ENCODE measurements at places on chromosomes 1 and 21.
A peak's percentile ranks its signal among the peaks of the same experiment; 100 is the strongest.

- no peak for DNase-seq
- no peaks in the 10 kb centered on the region for H3K36me3 ChIP-seq
- no peaks in the 10 kb centered on the region for H3K4me1 ChIP-seq
- H3K4me3 ChIP-seq: no peak overlapping the region
- H3K27me3 ChIP-seq: no peaks in the 10 kb centered on the region
Measured at GRCh38 chr1:17875882-17876280, 120.7 kb downstream of the ACTL8 start.

GRCh38 chr1:206886831-206887230, 10.4 kb upstream of the IL24 start:
- H3K27me3 ChIP-seq: no peaks in the 10 kb centered on the region
- H3K36me3 ChIP-seq: no peaks in the 10 kb centered on the region
- H3K4me1 ChIP-seq: no peaks in the 10 kb centered on the region

DNA sequence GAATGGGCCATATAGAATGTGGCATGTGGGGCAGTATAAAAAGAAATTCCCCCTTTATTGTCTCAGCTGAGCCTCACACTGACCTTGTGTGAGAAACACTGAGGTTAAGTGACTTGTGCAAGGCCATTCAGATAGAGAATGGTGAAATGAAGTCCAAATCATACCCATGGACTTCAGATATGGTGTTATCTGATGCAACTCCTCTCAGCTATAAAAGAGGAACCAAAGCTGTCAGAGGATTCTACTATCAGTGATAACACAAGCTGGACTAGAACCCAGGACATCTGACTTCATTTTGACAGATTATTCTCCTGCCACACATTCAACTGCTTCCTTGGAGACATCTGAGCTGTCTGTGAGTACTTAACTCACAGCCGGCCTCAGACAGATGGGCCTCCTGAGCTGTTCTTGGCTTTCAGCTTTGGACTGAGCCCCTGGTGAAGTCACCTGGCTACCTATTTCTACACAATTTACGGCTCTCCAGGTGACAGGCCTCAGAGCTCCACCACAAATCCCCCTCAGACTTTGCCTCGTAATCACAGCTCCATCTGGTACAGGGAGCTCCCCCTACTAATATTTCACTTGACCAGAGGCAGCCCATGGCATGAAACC, 104.6 kb downstream of the PLXNA2 start:
- no peaks in the 10 kb centered on the region for H3K27me3 ChIP-seq
- H3K36me3 ChIP-seq: no peaks in the 10 kb centered on the region
- H3K4me3 ChIP-seq: no peak overlapping the region
- peaks cover 6% of the 10 kb centered on the region for H3K4me1 ChIP-seq

- no peaks in the 10 kb centered on the region for H3K27me3 ChIP-seq
- DNase-seq: no peak
- H3K4me1 ChIP-seq: no peaks in the 10 kb centered on the region
- no peak within 1 kb of the TSS for H3K4me3 ChIP-seq
Measured at GRCh38 chr1:20290624-20291597, at the start of gene VWA5B1. Gene VWA5B1 (plus strand): TSS chr1:20290875. CDS start chr1:20310602, 19,727 bp downstream.

- no peak for DNase-seq
- H3K27ac ChIP-seq: peak overlapping the region; percentile 93
- no peaks in the 10 kb centered on the region for H3K36me3 ChIP-seq
- H3K27me3 ChIP-seq: no peaks in the 10 kb centered on the region
- H3K4me1 ChIP-seq: peaks cover 12% of the 10 kb centered on the region
- peak overlapping the region; percentile 89 for H3K4me3 ChIP-seq
Measured at GRCh38 chr1:35556484-35557117, 602 bp downstream of the KIAA0319L start.

GRCh38 chr1:47059376-47059775, 7.7 kb upstream of the CYP4Z1 start:
- H3K4me1 ChIP-seq: no peaks in the 10 kb centered on the region
- no peaks in the 10 kb centered on the region for H3K27me3 ChIP-seq
- no peaks in the 10 kb centered on the region for H3K36me3 ChIP-seq
- no peak overlapping the region for H3K27ac ChIP-seq

GRCh38 chr1:16019644-16020277, 1.9 kb upstream of the HSPB7 start:
- H3K4me1 ChIP-seq: no peaks in the 10 kb centered on the region
- no peaks in the 10 kb centered on the region for H3K27me3 ChIP-seq
- no peak overlapping the region for H3K4me3 ChIP-seq
- H3K27ac ChIP-seq: peak overlapping the region; percentile 22
- H3K36me3 ChIP-seq: no peaks in the 10 kb centered on the region

DNA sequence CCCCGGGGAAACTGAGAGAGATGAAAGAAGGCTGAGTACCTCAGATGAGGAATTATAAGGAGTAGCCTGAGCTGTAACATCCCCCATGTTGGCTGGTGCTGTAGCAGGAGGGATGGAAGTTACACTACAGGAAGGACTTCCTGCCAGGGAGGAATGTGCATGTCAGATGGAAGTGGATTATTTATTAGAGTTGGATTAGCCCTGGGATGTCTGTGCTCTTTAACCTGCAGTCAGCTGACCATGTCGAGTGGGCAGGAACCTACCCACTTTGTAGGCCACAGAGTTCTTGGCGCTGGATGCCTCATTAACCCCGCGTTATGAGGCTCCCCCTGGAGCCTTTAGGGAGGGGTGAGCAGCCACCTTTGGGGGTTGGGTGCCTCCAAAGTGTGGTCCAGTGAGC, 757 bp upstream of the SEMA4A start:
- DNase-seq: no peak
- H3K4me3 ChIP-seq: no peak overlapping the region
- H3K4me1 ChIP-seq: no peaks in the 10 kb centered on the region
- no peak overlapping the region for H3K27ac ChIP-seq
- no peaks in the 10 kb centered on the region for H3K36me3 ChIP-seq
- H3K27me3 ChIP-seq: no peaks in the 10 kb centered on the region

DNA sequence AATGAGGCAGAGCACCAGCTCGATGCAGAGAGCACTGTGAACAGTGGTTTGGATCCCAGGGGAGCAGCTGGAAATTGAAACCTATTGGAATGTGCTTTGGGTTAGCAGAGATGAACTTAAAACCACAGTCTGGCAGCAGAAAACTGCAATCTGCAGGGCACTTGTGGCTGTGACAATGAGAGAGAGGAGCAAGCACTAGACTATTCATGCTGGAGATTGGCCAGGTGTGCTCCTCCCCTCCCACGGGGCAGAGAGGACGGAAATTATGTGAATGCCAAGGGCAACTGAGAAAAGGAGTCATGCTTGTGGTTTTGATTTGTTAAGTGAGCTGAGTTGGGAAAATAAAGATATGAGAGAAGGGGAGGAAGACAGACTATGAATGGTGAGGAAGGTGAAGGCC, 38.1 kb downstream of the HSD3B2 start:
- no peaks in the 10 kb centered on the region for H3K27me3 ChIP-seq
- no peaks in the 10 kb centered on the region for H3K36me3 ChIP-seq
- H3K27ac ChIP-seq: no peak overlapping the region
- no peak for DNase-seq
- no peak overlapping the region for H3K4me3 ChIP-seq
- H3K4me1 ChIP-seq: no peaks in the 10 kb centered on the region

- H3K4me1 ChIP-seq: no peaks in the 10 kb centered on the region
- H3K27me3 ChIP-seq: no peaks in the 10 kb centered on the region
- H3K36me3 ChIP-seq: no peaks in the 10 kb centered on the region
- H3K4me3 ChIP-seq: no peak overlapping the region
- DNase-seq: no peak
- no peak overlapping the region for H3K27ac ChIP-seq
Measured at GRCh38 chr1:223429821-223430220, 36.6 kb downstream of the CCDC185 start.

DNA sequence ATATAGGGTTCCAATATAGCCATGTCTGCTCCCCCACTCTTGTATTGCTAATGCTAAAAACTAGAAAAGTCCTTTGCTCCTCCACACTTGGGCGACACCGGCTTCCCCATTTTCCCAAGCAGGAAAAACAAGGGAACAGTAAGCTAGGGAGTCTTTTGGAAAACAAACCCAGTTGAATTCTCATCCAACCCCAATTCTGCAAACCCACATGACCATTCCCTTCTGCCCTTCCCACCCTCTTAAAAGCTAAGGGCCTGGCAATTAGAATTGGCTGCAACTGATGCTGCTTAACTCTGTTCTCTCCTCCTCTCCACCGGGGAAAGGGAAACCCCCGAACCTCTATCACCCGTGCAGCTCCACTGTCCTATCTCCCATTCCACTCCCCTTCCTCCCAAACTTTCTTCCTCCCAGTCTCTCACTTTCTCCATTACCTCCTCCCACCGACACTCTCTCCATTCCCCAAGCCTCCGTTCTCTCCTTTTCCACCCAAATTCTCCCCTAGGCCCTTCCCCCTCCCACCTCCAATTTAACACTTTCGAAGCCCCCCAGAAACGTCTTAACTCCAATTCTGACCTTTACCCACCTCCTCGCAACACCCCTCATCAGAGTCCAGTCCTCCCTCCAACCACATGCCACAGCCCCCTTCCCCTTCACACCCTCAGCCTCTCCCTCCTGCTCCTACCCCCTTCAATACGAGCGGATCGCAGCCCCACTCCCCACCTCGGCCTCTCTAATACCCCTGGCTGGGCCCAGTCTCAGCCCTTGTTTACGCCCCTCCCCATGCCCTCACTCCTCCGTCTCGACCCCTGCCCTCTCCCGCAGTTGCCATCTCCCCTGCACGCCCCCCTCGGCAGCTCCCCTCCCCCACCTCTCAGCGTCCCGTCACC, 701 bp downstream of the DEDD start:
- no peaks in the 10 kb centered on the region for H3K4me1 ChIP-seq
- H3K27me3 ChIP-seq: no peaks in the 10 kb centered on the region
- no peak for DNase-seq

GRCh38 chr1:199861020-199861795, 166.3 kb upstream of the NR5A2 start:
- H3K27ac ChIP-seq: no peak overlapping the region
- no peaks in the 10 kb centered on the region for H3K27me3 ChIP-seq
- no peaks in the 10 kb centered on the region for H3K36me3 ChIP-seq
- no peak for DNase-seq
- H3K4me1 ChIP-seq: peaks cover 14% of the 10 kb centered on the region
- H3K4me3 ChIP-seq: no peak overlapping the region

GRCh38 chr1:210620867-210621488, 292.3 kb downstream of the HHAT start:
- no peak overlapping the region for H3K4me3 ChIP-seq
- H3K27ac ChIP-seq: no peak overlapping the region
- H3K27me3 ChIP-seq: no peaks in the 10 kb centered on the region
- DNase-seq: no peak

GRCh38 chr1:235075777-235076308, 52.8 kb downstream of the TOMM20 start:
- peak; percentile 42 for DNase-seq
- no peaks in the 10 kb centered on the region for H3K36me3 ChIP-seq
- no peak overlapping the region for H3K4me3 ChIP-seq
- H3K27me3 ChIP-seq: no peaks in the 10 kb centered on the region
- peak overlapping the region; percentile 89 for H3K27ac ChIP-seq

DNA sequence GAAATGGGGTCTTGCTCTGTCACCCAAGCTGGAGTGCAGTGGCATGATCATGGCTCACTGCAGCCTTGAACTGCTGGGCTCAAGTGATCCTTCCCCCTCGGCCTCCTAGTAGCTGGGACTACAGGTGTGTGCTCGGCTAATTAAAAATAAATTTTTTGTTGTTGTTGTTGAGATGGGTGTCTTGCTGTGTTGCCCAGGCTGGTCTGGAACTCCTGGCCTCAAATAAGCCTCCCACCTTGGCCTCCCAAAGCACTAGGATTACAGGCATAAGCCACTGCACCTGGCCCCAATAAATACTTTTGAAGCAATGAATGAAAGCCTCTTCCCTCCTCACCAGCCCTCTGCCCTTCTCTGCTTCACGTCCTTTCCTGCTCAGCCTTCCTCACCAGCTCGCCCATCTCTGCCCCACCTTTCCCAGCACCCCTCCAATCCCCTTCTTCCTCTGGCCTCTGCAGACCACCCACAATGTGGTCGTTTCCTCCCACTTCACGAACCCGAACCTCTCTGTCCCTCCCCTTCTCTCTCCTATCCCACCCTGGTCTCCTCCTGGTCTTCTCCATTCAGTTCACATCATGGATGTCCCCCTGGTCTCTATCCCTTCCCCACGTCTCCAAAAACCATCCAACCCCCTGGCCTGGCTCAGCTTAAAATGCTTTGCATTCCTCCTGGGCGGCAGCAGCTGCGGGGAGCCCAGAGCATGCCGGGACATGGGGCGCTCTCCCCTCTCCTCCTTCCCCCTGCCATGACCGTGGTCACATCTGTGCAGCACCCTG, 38.4 kb downstream of the RAP1GAP start:
- peak overlapping the region; percentile 49 for H3K27ac ChIP-seq
- H3K27me3 ChIP-seq: no peaks in the 10 kb centered on the region
- peaks cover 19% of the 10 kb centered on the region for H3K4me1 ChIP-seq
- no peak for DNase-seq
- H3K4me3 ChIP-seq: no peak overlapping the region

DNA sequence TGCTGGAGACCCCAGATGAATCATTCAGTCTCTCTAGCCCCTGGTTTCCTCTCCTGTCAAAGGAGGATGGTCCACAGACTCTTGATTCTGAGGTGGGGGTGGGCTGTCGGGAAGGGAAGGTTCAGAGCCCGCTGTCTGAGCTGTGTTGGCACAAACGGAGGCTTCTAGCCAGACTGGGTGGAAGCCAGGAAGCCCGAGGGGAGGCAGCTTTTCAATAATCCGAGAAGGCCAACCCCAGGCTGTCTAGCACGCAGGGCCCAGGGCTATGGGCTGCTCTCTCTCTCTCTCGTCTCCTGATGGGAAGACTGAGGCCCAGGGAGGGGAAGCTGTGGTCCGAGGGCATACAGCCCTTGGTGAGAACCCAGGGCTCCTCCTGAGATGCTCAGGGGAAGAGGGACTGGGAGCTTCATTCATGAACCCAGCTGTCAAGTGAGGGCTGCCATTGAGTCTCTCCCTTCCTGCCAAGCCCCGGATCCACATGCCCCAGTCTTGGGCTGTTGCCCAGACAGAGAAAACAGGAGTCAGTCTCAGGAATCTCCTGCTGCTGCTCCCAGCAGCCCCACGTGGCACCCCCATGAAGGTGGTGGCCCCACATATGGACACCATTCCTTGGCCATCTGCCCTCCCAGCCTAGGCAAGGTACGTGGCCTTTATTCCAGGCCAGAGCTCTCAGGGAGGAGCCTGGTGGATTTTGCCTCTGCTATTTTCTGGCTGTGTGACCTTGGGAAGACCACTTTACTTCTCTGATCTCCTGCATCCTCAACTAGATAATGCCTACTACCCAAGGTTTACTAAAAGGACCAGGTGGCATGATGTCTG, 44.4 kb downstream of the RAP1GAP start:
- no peak for DNase-seq
- peaks cover 15% of the 10 kb centered on the region for H3K4me1 ChIP-seq
- no peaks in the 10 kb centered on the region for H3K27me3 ChIP-seq
